ENCODE measurements at places on chromosomes 1 and 21.
A peak's percentile ranks its signal among the peaks of the same experiment; 100 is the strongest.

DNA sequence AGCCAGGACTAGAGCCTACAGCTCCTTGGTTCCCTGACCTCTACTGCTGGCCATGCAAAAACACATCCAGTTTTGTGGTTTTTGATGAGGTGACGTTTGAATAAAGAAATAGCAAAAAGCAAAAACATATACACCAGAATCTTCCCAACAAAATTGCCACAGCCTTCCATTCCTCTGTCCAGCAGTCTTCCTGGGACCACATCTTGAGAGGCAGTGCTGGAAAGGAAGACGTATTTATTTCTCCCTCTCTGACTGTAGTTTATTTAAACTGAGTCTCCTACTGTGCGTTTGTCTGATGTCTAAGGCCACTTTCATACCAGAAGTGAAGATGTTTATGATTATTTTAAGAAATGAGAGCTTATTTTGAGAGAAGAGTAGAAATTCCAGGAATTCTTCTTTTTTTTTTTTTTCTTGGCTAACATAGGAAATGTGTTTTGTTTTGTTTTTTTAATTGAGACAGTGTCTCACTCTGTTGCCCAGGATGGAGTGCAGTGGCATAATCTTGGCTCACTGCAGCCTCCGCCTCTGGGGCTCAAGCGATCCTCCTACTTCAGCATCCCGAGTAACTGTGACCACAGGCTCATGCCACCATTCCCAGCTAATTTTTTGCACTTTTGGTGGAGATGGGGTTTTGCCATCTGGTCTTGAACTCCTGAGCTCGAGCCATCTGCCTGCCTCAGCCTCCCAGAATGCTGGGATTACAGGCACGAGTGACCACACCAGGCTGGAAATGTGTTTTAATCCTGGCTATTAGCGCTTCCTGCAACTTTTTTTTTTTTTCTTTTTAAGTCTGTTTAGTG is 118.5 kb downstream of the ITSN1 start:
- DNase-seq, result peak; percentile 79

- DNase-seq, result no peak
Observed at GRCh38 chr1:243851765-243852164, 1.7 kb upstream of the AKT3 start.

- no peak for DNase-seq
Observed at GRCh38 chr21:39188521-39189139, 5.4 kb upstream of the PSMG1 start.

DNA sequence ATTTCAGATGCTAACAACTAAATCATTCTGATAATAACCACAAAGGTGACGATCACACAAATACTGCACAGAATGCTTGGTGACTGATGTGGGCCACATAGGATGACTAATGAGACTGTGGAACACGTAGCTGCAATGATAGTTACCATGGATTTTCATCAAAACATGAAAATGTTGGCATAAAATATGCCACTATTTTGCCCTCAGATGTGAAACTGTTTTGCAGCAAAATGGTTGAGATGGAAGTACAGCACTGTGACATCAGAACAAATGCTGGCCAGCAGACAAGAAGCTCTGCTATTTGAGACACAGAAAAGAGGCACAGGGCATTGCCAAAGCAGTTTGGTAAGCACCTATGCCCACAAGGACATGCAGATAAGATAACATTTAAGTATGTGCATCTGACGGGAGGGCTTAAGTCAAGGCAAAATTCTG is 83.8 kb downstream of the NIBAN1 start:
- DNase-seq, result no peak

- no peak for DNase-seq
Observed at GRCh38 chr1:232372431-232372830, 257.5 kb downstream of the SIPA1L2 start.

GRCh38 chr1:83760226-83761021 is 238.5 kb downstream of the TTLL7 start:
- DNase-seq, result no peak

Measured in fibroblast of skin of right quadriceps (primary cell).